ENCODE measurements at places on chromosomes 6 and 20.
A peak's percentile ranks its signal among the peaks of the same experiment; 100 is the strongest.

DNA sequence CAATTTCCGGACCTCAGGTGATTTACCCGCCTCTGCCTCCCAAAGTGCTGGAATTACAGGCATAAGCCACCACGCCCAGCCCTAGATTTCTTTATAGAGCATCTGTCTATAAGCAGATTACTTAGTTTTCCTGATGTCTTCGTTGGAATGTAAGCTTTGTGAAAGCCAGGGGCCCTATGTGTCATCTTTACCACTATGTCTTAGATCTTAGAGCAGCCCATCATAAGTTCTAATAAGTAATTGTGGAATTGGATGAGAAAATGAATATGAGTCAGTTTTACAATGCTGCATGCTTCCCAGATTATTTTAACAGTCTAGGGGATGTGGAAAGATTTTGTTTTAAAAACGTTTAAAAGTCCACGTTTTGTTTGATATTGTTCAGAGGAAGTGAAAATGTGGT, 9.1 kb upstream of the ZBTB2 start:
- DNase-seq, result peak; percentile 29

DNA sequence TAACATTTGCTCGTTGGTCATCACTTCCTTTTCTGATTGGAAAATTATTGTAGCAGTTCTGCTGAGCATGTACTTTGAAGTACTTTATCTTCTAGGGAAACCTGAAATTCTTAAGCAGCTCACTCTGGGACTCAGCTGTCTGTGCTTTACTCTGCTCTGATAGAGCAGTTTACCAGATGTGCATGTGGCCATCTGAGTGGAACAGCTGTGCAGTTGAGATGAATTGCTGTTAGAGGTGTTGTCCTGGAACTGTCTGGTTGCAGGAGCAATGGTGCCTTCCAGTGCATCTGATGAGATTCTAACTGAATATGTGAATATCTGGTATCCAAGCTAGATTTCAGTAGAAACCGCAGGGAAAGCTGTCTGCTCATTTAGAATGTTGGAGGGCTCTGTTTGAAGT, 27.2 kb downstream of the PANK2 start:
- DNase-seq, result no peak

DNA sequence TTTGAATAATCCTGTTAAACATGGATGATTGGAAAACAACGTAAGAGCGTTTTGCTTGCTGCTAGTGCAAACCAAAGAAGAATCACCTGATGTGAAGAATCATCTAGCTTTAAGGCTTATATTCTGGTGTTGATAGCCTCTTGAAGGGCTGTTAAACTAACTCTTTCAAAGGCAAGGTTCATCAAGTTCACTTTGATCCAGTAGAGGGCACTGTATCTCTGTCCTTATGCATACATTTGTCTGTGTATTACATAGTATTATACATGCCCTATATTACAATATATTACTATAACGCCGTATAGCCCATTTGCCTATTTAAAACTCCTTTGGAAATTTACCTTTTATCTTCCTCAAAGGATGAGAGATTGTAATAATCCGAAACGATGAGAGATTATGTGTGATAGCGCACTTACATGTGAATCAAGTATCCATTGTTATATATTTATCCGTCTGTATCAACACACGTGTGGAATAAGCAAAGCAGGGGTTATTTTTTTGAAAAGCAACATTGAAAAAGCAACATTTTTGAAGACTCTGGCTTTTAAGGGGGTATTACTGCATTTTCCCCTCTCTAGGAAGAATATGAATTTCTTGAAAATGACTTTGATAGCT, 50.8 kb upstream of the NRN1 start:
- DNase-seq, result peak; percentile 52

- DNase-seq, result peak; percentile 19
These were observed 26.3 kb downstream of the ALDH5A1 start for GRCh38 chr6:24520929-24521546.

GRCh38 chr6:8825726-8826125, 390.4 kb upstream of the SLC35B3 start:
- DNase-seq, result no peak

DNA sequence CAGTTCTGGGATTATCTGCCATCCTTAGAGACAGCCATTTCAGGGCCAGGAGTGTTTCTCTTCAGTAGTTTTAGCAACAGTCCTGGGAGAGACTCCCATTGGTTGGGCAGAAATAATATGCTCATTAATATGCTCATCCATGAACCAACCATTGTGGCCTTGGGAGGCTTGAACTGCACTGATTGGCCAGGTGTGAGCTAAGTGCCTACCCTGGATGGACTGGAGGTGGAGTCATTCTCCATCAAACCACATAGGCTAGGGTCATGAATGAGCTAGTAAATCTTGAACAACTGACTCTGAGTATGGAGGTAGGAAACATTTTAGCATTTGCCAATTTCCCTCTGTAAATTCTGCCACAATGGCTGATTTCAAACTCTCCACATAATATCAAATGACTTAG, 70.2 kb upstream of the ZFP64 start:
- DNase-seq, result no peak

DNA sequence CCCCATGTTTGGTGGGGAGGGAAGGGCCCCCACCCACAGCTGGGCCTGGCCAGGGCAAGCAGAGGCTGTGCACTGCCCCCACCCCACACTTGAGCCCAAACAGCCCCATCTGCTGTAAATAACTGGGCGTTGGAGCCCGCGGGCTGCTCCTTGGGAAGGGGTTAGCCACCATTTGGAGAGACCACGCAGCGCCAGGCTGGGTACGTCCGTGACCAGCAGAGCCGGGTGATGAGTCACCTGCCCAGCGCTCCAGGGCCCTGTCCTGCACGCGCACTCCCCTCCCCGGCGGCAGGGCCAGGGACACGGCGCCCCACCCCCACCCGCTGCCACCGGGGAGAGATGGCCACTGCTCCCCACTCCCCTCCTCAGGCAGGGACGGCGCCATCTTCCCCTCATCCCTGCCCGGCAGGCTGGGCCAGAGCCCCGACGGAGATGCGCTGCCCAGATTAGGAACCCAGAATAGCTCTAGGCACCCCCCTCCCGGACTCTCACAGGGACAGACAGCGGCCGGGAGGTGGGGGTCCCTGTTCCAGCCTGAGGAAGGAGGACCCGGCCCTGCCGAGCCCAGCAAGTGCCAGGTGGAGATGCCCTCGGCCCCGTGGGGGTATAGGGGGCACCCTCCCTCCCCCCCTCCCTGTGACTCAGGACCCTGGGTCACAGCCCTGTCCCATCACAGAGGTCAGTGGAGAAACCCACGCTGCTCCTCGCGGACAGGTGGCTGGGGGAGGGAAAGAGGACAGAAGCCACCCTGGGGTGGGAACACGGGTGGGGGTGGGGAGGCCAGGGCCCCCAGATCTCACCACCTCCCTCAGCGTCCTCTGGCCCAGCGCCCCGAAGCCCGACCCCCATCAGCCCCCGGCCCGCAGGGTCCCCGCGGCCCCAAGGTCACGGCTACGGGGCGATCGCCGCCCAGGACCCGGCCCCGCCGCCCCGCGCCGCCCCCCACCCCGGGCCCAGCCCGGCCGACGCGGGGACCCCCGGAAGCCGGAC, 642 bp downstream of the EEF1A2 start:
- DNase-seq, result peak; percentile 77

DNA sequence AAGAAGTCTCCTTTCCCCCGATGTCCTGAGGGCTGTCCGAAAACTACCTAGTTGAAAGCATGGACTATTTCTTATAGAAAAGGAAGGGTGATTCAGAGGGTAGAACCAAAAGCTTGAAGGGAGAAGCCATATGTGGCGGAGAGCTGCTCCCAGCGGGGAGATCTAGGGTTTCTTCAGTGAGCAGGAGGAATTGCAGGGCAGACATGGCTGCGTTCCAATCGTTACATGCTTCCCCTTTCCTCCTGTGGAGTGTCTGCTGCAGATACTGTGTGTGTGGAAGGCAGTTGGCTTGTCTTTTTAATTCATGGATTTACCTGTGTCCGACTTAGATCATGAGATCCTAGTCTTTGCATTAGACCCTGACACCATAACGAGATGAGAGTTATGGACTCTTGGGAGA, 799.5 kb downstream of the QKI start:
- DNase-seq, result no peak

DNA sequence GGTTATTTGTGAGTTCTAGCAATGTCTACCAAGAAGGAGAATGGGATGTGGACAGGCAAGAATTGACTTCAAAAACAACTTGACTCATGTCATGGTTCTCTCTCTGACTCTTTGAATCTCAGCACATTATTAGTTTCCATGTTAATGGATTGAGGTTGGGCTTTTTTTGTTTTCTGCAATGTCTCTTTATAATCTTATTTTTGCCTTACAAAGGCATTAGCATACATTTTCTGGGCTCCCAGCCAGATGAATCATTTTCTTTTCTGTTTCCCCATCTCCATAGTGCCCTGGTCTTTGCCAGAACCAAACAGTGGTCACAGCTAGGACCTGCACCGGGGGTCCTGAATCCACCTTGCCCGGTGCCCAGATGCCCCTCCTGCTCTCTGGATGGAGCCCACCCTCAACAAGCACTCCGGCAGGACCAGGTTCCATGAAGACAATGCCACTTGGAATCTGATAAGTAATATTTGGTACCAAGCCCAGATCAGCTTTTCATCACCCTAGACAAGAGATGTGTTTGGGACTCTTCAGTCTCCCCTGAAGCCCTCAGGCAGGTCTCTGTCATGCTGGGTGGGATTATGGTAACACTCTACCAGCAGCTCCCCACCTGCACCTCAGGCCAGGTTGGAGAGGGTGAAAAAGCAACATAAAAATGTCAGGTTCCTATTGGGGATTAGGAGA, 266.7 kb upstream of the SULF2 start:
- peak; percentile 82 for DNase-seq

DNA sequence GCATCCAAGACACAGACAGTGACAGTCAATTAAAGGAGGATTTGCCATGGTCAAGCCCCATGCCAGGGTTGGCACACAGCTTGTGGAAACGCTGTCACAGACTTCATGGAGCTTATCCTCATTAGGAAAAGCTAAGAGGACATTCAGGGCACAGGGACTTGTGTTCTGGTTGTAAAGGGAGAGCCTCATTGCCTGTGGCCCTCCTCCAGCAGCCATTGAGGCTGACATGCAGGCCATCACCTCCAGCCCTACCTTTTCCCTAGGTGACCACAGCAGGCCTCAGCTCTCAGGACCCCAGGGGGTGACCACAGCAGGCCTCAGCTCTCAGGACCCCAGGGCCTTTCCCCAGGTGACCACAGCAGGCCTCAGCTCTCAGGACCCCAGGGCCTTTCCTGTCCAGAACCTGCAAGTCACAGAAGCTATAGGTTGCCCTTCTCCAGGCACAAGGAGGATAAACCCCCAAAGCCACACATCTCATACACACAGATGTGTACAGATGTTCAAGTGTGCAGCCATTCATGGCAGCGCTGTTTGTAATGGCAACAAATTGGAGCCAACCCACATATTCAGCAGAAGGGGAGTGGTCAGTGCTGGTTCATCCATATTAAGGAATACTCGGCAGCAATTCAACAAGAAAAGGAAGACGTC, 26.1 kb downstream of the DUSP22 start:
- DNase-seq, result no peak

DNA sequence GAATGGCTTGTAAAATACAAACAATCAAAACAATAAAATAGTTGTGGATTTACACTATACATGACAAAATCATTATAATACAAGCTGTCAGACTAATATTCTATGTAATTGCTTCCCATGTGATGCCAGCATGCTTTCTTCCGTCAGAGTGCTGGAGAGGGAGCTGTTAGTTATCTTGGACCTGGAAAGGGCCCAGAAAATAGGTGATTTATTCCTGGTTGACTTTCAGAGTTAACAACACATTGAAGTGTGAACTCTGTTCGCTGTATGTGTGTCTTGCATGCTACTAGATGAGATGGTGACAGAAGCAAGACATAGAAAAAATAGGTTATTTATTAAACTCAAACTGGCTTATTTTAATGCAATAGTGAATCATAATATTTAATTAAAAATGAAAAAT, 70.2 kb downstream of the CDYL start:
- DNase-seq, result no peak

- no peak for DNase-seq
These were observed 71.4 kb upstream of the NHSL1 start for GRCh38 chr6:138570725-138571029.

DNA sequence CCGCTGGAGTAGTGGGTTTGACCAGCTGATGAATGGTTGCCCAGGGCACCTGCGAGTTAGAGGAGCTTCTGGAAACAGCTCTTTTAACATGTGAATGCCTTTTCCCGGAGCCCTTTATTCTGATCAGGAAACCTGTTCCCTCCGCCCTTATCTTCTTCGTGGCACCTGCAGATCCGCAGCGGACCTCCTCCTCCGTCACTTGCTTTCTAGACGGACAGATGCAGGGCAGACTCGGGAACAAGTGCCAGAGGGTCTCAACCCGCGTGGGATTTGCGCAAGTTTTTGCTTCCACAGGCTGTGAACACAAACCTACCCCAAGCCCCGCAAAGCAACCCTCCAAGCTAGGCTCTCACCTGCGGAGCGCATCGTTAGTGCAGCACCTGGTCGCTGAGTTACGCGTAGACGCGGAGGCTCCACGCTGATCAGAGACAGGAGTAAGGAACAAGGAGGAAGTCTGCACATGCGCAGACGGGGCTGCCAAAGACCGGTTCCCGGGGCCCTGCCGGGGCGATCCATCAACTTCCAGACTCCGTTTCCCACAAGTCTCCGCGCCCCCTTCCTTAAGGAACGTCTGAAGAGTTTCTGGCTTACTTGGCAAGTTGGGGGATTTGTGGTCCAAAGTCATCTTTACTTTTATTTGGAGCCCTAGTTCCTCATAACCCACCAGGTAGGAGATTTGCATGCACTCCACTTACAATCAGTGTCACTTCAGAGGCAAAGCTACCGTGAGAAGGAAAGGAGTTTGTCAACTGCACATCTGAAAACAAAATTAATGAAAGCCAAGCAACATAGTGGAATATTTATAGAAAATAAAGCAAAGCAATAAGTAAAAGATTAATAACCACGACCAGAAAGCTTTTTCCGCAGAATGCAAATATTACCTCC, 52.7 kb upstream of the ELMO2 start:
- no peak for DNase-seq

- peak; percentile 74 for DNase-seq
These were observed at the start of gene CMTR1 for GRCh38 chr6:37432916-37433656. Gene CMTR1, plus strand, starts transcription at chr6:37433221. Its CDS starts 2,409 bp downstream, at chr6:37435630.

GRCh38 chr6:160428069-160428430, 79.9 kb downstream of the SLC22A3 start:
- peak; percentile 5 for DNase-seq

DNA sequence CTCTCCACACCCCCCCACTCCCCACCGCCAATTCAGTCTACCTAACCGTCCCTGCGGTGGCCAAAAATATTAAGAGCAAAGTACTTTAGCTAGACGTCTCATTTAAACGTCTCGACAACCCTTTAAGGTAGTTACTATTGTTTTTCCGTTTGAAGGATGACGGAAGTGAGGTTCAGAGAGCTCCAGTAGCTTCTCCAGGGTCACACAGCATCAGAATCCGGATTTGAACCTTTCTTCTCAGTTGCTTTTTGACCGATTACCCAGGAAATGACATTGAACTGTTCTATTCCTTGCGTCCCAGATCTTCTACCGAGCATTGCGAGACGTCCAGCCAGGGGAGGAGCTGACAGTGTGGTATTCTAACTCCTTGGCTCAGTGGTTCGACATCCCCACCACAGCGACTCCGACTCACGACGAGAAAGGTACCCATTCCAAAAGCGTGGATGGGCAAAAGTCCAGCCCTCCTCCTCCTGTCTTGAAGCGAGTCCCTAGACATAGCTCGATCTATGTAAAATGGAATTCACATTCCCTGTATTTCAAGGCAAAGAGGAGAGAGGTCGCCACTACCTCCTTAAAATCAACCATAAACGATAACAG, 2.4 kb downstream of the PRDM13 start:
- DNase-seq, result no peak

- DNase-seq, result no peak
These were observed 346.4 kb downstream of the CDC5L start for GRCh38 chr6:44733868-44734267.
